Activated CD4-positive, alpha-beta T cell treated with anti-CD3 and anti-CD28 coated beads for 24 hours (primary cell): ENCODE measurements at places on chromosomes 11 and 22.

GRCh38 chr22:19997561-19998231 is 18.9 kb downstream of the ARVCF start:
- DNase-seq = no peak

DNA sequence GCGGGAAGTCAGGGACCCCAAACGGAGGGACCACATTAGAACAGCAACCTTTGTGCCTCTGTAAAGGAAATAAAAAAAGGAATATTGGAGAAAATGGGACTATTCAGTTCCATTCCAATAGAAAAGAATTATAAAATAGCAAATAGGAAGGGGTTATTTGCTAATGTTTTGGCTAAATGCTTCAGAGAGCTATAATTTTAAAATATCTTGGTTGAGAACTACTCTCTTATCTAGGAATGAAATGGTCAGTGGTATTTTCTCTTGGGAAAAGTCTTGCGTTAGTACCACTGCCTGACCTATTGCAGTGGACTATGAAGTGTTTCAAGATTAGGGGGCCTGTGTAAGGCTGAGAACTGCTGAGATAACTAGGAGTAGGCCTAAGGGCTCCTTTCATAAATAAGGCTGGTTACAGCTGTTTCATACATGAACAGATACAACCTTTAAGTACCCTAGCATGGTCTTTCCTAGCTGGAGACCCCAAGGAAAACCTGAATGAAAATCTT is 6.9 kb upstream of the WEE1 start:
- no peak for DNase-seq

DNA sequence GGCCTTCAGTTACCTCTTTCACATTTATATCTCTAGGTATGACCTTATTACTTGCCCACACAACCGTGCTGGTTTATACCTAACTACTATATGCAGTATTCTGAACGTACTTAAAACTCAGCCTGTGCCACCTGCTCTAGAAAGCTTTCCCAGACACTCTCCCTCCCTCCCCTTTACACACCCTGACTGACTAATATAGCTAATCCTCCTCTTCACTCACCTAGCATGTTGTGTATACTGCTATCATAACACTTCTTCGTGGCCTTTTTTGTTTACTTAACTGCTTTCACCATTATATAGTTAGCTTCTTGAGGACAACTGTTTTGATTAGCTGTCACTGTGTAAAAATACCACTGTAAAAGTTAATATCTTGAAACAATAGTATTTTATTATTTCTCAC is 23.5 kb downstream of the RNF214 start:
- no peak for DNase-seq

DNA sequence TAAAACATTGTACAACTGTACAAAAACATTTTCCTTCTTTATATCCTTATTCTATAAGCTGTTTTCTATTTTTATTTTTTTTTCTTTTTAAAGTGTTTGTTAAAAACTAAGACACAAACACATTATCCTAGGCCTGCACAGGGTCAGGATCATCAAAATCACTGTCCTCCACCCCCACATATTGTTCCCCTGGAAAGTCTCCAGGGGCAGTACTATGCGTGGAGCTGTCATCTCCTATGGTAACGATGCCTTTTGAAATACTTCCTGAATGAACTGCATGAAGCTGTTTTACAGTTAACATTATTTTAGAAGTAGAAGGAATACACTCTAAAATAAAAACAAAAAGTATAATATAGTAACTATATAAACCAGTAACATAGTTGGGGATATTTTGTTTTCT is 67.2 kb downstream of the ZC3H12C start:
- no peak for DNase-seq

DNA sequence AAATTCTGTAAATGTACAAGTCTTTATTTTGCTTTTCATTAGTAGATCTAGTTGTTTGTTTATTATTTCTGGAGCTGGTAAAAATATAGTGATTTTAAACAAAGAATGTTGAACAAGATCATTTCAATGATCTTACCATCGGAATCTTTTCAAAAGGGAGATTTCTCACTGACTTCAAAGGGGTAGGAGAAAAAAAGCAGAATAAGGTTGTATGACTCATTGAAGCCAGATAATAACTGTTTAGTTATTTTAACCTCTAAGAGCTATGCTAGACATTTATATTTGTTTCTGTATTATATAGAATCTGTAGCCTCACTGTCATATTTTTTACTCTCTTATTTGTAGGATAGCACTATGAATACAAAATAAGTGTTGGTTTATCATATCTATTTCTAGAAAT is 8.1 kb upstream of the PDE3B start:
- no peak for DNase-seq

GRCh38 chr11:35927104-35927503 is 16.8 kb upstream of the LDLRAD3 start:
- DNase-seq = no peak
